RWPE2 (cell line): ENCODE measurements at places on chromosomes 7 and 10.

DNA sequence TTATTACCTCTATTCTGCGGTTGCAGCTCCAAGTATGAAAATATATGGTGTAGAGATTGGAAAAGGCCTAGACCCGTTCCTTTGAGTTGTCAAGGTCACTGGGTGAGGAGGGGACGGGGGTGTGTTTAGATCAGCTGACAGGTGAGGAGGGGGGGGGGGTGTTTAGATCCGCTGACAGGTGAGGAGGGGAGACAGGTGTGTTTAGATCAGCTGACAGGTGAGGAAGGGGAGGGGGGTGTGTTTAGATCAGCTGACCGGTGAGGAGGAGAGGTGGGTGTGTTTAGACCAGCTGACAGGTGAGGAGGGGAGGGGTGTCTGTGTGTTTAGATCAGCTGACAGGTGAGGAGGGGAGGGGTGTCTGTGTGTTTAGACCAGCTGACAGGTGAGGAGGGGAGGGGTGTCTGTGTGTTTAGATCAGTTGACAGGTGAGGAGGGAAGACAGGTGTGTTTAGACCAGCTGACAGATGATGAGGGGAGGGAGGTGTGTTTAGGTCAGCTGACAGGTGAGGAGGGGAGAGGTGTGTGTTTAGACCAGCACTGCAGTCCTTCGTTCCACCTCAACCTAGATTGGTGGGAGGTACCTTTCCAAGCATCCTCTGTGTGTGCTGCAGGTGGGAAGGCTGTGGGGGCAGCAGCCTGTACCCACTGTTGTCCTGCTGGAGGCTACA, 655.0 kb upstream of the ADARB2 start:
- no peaks in the 10 kb centered on the region for H3K4me1 ChIP-seq
- DNase-seq: no peak
- H3K4me3 ChIP-seq: no peak overlapping the region
- no peak overlapping the region for H3K27ac ChIP-seq

- H3K36me3 ChIP-seq: no peaks in the 10 kb centered on the region
- no peaks in the 10 kb centered on the region for H3K27me3 ChIP-seq
- DNase-seq: no peak
- no peak overlapping the region for H3K4me3 ChIP-seq
Observed at GRCh38 chr10:133067149-133068105, 20.3 kb upstream of the ADGRA1 start.

- no peak overlapping the region for H3K27ac ChIP-seq
- no peaks in the 10 kb centered on the region for H3K36me3 ChIP-seq
- no peak for DNase-seq
- H3K27me3 ChIP-seq: no peaks in the 10 kb centered on the region
- H3K4me3 ChIP-seq: no peak overlapping the region
Observed at GRCh38 chr7:96675548-96675947, 34.1 kb downstream of the SEM1 start.

- DNase-seq: no peak
- H3K27me3 ChIP-seq: no peaks in the 10 kb centered on the region
- peak overlapping the region; percentile 8 for H3K4me3 ChIP-seq
- no peak overlapping the region for H3K27ac ChIP-seq
- H3K36me3 ChIP-seq: no peaks in the 10 kb centered on the region
Observed at GRCh38 chr10:30671026-30671616, 41.6 kb upstream of the LYZL2 start.

DNA sequence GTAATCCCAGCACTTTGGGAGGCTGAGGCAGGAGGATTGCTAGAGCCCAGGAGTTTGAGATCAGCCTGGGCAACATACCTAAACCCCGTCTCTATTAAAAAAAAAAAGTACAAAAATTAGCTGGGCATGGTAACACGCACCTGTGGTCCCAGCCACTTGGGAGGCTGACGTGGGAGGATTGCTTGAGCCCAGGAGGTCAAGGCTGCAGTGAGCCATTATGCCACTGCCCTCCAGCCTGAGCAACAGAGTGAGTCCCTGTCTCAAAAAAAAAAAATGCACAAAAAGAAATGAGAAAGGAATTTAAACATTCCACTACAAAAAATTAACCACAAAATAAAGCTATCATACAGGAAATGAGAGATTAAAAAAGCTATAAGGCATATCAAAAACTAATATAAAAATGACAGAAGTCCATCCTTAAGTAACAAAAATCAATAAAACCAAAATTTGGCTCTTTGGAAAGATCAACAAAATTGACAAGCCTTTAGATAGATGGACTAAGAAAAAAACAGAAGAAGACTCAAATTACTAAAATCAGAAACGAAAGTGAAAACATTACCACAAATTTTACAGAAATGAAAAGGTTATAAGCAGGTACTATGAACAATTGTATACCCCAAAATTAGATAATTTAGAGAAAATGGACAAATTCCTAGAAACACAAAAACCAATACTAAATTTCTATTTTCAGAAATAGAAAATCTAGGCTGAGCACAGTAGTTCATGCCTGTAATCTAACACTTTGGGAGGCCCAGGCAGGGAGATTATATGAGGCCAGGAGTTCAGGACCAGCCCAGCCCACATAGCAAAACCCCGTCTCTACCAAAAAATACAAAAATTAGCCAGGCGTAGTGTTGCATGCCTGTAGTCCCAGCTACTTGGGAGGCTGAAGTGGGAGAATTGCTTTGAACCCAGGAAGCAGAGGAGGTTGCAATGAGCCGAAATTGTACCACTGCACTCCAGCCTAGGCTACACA, 42.4 kb upstream of the NANOS1 start:
- H3K4me3 ChIP-seq: no peak overlapping the region
- H3K27me3 ChIP-seq: no peaks in the 10 kb centered on the region
- no peaks in the 10 kb centered on the region for H3K36me3 ChIP-seq
- no peak for DNase-seq
- no peaks in the 10 kb centered on the region for H3K4me1 ChIP-seq

DNA sequence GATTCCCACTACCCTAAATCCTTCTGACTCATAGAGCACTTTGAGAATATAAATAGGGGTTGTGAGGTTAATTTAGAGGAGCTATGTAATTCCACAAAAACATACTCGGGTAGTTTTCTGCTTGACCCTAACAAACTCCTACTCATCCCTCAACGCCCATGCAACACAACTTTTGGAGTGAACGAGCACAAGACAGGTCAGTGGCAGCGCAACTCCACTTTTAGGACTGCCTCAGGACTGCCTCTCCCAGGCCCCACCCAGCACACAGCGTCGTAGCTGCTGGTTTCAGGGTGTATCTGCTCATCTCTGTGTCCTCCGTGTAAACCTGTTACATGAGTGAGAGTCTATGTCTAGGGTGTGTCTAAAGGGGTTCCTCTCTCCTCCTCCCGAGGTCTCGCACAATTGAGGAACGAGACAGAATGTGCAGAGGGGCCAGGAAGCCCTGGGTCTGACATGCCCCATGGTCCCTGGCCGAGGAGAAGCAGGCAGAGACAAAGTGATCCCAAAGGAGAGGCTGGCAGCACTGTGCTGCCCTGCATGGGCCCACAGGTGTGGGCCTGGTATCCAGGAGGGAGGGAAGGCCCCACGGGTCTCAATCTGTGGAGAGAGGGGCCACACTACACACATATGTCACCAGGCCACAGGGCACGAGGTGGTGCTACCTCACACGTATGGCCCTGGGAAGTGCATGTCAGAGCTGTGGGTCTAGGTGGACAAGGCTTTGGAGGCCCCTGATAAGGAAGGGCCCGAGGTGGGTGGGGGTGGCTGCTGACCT, 45.5 kb downstream of the CAMK2B start:
- no peaks in the 10 kb centered on the region for H3K36me3 ChIP-seq
- H3K4me3 ChIP-seq: no peak overlapping the region
- H3K4me1 ChIP-seq: no peaks in the 10 kb centered on the region
- H3K27ac ChIP-seq: no peak overlapping the region

GRCh38 chr7:37119296-37119860, 329.3 kb downstream of the ELMO1 start:
- H3K27me3 ChIP-seq: no peaks in the 10 kb centered on the region
- no peak overlapping the region for H3K4me3 ChIP-seq
- no peak for DNase-seq

- no peaks in the 10 kb centered on the region for H3K27me3 ChIP-seq
- H3K36me3 ChIP-seq: no peaks in the 10 kb centered on the region
- no peak overlapping the region for H3K4me3 ChIP-seq
- H3K4me1 ChIP-seq: no peaks in the 10 kb centered on the region
- H3K27ac ChIP-seq: no peak overlapping the region
Observed at GRCh38 chr7:50724526-50725520, 57.9 kb downstream of the GRB10 start.

GRCh38 chr7:1012004-1012715, 29.2 kb downstream of the CYP2W1 start:
- no peak overlapping the region for H3K4me3 ChIP-seq
- no peaks in the 10 kb centered on the region for H3K4me1 ChIP-seq
- peaks cover 13% of the 10 kb centered on the region; the same call in 1 of the 2 replicates for H3K36me3 ChIP-seq
- DNase-seq: no peak
- no peaks in the 10 kb centered on the region for H3K27me3 ChIP-seq

DNA sequence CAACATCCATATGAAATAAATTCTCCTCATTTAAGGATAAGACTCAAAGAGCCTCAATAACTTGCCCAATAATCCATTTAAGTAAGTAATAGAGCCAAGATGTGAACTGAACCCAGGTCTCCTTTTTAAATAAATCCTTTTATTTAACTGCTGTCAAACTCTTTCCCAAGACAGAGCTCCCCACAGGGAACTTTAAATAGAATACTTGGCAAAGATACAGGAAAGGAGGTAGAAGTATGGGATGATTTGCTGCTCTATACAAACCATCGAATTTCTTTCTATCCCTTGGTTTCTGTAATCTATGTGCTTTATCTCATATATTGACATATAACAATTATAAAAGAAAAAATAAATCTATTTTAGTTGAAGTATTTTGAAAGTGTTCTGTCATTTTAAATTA, 295.9 kb downstream of the CSTF2T start:
- H3K27ac ChIP-seq: no peak overlapping the region
- H3K4me1 ChIP-seq: no peaks in the 10 kb centered on the region
- H3K4me3 ChIP-seq: no peak overlapping the region
- DNase-seq: no peak

DNA sequence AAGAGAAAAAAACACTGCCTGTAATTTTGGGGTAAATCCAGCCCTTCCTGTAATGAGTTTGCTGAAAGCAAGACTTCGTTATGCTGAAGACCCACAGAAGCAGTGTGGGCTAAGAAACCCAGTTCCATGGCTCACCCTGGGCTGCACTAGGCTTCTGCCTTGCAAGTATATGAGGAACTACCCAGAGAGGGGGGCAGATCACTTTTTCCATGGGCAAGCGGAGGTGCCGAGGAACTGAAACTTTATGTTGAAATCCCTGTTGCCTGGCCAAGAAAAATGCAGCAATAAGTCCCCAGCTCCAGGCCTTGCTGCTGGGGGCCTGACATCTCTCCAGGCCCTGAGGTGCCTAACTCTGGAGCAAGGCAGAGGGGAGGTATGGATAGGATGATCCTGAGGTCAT, 8.5 kb downstream of the RASSF4 start:
- H3K4me3 ChIP-seq: no peak overlapping the region
- no peaks in the 10 kb centered on the region for H3K27me3 ChIP-seq
- H3K36me3 ChIP-seq: no peaks in the 10 kb centered on the region
- no peaks in the 10 kb centered on the region for H3K4me1 ChIP-seq
- H3K27ac ChIP-seq: no peak overlapping the region
- DNase-seq: no peak

DNA sequence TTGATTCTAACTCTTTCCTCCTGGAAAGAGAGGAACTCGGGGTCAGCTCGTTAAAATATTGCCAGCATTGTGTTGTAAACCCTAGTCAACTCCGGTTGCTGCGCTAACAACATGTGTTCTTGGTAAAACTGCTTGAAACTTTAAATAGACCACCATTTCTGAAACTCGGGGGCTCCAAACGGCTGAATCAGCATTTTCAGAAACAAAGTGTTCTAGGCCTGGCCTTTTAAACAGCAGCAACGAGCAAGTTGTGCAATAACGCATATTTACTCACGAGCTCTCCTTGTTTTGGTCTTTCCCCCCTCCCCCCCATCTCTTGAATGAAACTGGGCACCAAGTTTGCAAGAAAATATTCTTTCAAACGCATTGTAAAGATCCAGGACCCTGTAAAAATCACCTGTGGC, 9.2 kb upstream of the GRB10 start:
- DNase-seq: no peak
- H3K27me3 ChIP-seq: no peaks in the 10 kb centered on the region
- no peaks in the 10 kb centered on the region for H3K4me1 ChIP-seq
- 0 out of 2 replicates have a peak, but pooled peaks cover 4% of the 10 kb centered on the region for H3K36me3 ChIP-seq

- H3K4me3 ChIP-seq: no peak overlapping the region
- DNase-seq: no peak
- H3K27ac ChIP-seq: no peak overlapping the region
- H3K36me3 ChIP-seq: no peaks in the 10 kb centered on the region
Observed at GRCh38 chr10:48814933-48815332, 124.7 kb downstream of the LRRC18 start.

DNA sequence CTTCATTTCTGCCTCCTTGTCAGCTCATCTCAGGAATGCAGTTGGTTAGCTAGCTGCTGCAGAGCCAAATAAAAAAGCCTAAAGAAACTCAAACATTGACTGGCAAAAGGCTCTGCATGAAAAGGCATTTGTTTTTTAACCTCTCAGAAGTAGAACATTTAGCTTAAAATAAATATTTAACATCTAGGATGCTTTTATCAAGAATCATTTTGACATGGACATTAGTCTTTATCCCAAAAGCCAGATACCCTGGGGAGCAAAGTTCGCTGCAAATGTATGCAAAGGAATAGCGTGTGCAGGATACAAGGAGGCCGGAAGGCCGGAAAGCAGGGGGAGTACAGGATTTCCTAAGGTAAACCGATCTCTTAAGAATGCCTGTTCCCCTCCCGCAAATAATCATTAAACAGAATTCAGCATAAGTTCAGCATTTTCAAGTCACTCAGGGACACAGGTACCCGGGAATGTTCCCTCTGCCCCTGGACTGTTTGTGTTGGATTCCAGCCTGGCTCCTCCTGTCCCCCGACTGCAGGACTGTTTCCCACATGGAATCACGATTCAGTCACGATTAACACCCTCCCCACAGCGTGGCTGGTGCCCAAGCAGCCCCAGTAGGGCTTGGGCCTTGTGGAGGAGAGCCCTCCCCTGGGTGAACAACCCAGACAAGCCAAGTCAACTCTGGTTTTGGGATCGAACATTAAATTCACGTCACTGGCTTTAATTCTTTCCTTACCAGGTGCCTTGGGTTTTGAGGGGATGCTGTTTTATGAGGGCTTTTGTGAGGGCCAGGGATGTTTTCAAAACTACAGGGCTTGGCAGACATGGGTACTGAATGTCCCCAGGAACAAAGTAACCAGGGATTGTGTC, 97.8 kb downstream of the HIPK2 start:
- peak overlapping the region; percentile 83 for H3K27ac ChIP-seq
- no peaks in the 10 kb centered on the region for H3K27me3 ChIP-seq
- DNase-seq: no peak
- H3K36me3 ChIP-seq: peaks cover 3% of the 10 kb centered on the region; the same call in 1 of the 2 replicates
- H3K4me3 ChIP-seq: no peak overlapping the region
